Activated CD4-positive, alpha-beta T cell treated with anti-CD3 and anti-CD28 coated beads, Interleukin-2, Interleukin-4, amounts not matched to agents 100 ng/mL and 50 ng/mL, durations not matched to agents 16 hours and 8 hours (primary cell): ENCODE measurements at places on chromosomes 5 and 9.

DNA sequence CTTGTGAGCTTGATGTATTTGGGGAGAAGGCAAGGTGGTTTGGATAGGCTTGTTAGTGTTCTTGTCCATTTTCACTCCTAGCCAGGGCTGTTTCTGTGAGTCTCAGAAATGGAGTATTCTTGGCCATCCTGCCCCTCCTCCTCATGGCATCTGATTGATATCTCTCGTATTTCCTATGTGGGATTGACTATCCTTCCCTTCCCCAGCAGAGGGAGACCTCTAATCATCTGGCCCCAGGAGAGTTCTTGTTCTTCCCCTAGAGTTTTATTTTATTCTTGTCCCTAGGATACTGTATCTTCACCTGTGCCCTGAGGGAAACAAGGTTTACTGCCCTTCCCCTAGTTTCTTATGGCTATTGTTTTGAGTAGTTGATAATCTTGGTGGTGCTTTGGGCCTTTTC lies 114.4 kb downstream of the VPS13A start:
- DNase-seq = no peak

DNA sequence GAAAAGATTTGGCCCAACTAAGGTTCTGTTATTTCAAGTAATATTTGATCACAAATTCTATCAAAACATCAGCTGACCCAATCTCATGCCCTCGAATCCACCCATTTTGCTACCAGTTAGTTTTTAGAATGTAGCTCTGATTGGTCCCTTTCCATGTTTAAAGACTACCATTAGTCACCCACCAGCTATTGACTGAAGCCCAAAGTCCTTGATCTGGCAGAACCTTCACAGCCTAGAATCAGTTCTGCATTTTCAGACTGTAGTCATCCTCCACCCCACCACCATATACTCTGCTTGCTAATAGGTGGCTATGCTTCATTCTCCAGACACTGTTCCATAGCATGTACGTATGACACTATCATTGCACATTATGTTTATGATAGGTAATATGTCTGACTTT lies 182.2 kb upstream of the TARS1 start:
- DNase-seq = no peak

GRCh38 chr5:43298443-43298842 lies 14.8 kb downstream of the HMGCS1 start:
- no peak for DNase-seq

GRCh38 chr5:76542887-76543690 lies 80.1 kb downstream of the F2RL2 start:
- DNase-seq = peak; percentile 77

DNA sequence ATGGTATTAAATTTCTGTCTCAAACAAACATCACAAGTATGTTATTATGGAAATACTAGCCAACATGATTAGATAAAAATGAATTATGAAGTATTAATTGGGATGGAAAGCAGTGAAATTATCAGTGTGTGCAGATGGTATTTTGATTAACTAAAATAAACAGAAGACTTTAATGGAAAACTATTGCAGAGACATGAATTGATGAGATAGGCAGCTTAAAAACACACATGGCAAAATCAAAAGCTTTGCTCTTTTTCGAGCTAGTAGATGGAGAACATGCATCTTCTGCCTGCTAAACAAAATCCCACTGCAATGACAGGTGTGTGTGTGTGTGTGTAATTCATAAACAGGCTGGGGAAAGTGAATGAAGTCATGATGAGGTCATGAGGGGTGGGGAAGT lies 426.2 kb downstream of the MTRR start:
- no peak for DNase-seq

- no peak for DNase-seq
Measured at GRCh38 chr9:107970726-107971125, 481.2 kb upstream of the KLF4 start.

DNA sequence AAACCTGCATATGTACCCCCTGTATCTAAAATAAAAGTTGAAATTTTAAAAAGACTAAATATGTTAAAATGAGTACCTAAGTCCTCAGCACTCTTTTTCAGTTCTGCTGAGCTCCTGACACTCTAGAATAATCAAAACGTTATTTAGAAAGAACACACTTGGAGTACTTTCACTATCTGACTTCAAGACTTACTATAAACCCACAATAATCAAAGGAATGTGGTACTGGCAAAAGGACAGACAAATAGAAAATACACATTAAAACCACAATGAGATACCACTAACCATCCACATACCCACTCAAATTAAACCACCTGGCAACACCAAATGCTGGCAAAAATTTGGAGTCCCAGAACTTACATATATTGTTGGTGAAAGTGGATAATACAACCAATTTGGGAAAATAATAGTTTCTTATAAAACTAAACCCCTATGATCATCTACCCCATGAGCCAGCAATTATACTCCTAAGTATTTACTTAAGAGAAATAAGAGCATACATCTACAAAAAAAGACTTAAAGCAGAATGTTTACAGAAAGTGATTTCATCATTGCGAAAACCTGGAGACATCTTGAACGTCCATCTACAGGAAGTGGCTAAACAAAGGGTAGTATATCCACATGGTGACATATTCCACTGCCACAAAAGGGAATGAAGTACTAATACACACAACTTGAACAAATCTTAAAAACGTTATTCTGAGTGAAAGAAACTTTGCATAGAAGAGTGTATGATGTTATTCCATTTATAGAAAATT lies 12.8 kb upstream of the PRSS3 start:
- DNase-seq = no peak

DNA sequence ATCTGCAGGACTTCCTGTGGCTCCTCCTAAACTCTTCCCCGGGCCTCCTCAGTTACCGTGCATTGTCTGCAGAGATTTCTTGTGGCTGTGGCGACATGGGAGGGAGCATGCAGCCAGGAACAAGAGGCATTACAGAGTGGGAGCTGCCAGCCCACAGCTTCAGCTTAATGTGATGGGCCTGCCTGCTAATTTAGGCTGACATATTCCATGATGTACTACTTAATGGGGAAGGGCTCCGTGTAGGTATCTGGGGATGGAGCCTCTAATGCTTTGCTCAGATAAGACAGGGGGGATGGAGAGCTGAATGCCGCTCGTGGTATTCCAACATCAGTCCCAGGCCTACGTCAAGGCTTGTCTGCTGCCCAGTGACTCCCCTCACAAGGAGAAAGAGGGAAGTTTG lies 137.6 kb upstream of the GPR151 start:
- no peak for DNase-seq

DNA sequence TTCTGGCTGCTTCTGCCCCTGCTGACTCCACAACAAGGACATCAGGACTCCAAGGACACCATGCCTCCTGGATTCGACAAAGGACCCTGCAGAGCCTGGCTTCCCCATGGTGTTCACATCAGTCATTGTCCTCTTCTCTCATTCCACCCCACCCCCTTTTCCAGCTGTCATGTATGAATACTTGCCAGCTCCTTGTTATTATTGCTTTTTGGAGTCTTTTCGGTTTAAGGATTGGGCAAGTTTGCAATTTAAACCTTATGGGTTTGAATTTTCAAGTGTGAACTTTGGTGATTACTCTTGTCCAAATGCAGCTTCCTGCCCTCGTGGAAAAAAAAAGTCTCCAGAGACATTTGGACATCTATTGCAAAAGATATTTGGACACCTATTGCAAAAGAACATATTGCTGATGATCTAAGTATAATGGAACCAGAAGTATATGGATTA lies 14.2 kb upstream of the LVRN start:
- DNase-seq = no peak

DNA sequence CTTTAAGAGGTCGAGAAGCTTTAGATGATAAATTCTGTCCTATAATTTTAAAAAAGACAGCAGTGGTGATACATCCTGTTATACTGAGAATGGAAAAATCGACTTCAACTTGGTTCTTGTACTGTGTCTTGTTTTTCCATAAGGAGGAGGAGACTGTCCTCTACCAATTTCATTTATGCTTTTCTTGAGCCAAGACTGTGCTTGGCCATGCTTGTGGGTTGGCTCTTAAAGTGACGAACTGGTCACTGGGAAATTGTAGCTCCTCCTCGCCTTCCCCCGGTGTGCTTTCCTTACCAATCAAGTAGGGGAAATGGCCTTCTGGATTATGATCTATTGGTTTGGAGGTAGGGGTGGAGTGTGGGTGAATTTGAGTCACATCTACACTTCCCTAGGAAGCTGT lies 67.1 kb upstream of the HSPB3 start:
- no peak for DNase-seq

DNA sequence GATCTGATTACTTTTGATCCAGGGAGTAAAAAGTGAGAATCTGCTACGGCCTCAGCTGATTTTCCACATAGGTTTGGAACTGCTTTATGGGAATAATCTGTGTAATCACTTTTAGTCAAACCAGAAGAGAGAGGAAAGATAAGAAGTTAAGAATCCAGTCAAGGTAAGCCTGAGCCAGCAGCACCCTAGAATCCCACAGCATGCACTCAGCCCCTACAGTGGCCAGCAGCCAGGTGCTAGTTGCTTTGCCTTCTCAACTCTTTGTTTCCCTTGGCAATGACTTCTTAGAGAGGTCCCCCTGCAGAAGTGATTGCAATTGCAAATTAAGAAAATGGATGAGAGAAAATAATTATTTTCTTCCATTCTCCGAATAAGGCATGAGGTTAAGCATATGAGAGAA lies 59.7 kb upstream of the TMED7 start:
- no peak for DNase-seq

- DNase-seq = no peak
Measured at GRCh38 chr9:114478871-114479270, 26.4 kb downstream of the WHRN start.

DNA sequence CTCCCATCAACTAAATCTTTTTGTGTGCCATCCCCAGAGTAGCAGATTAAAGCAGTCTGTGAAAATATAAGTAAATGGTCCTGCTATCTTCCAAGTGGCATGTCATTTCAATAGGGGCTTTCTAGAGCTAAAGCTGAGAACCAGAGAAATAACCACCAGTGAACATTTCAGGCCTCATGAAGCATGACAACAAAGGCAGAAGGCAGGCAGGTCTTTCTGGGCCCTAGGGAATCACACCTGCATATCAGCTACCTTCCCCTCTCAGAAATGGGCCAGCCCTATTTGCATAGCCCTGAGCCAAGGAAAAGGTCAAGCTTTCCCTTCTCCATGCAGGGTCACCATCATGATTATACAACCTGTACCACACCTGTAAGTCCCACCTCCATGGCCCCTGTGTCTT lies 205.3 kb downstream of the DEPDC1B start:
- DNase-seq = no peak

DNA sequence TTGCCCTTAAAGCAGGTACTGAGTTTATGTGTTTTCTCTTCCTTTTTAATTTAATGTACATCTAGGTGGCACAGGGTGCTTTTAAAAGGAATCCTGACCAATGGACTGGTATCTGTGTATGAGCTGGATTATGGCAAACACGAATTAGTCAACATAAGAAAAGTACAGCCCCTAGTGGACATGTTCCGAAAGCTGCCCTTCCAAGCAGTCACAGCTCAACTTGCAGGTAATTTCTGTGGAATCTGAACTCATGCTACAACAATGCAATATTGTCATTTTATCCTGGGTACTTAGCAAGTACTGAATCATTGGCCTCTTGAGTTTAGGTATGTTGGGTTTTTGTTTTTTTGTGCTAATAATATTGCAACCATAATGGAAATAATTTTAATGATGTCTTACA lies 14.4 kb upstream of the TMOD1 start:
- no peak for DNase-seq

GRCh38 chr9:134502266-134502791 lies 139.3 kb upstream of the COL5A1 start:
- no peak for DNase-seq

DNA sequence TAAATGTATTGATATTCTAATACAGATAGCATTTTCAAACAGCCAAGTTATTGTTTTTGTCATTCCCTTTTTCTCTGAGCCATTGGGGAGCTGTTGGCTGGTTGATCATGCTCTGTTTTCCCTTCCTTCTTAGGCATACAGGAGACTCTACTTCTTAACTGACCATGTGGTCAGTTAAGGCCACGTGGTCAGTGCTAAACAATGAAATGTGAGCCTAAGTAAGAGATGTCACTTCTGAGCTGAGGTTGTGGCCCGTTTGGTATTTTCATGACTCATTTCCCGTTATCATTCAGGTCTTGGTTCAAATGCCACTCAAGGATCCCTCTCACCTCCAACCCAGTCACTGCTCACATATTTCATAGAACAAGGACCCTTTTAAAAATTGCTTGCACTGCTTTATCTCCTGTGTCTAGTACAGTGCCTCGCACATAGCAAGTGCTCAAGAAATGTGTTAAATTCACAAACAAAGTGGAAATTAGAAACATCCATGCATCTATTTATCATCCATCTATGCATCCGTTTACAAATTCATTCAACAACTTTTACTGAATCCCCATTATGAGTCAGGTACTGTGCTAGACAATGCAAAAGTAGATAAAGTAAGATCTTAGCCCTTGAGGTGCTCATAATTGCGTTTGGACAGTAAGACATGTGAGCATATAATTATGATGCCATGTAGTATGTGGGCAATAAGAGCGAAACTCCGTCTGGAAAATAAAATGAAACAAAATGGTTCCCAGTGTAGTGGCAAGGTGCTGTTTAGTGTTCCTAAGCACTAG lies 50.7 kb downstream of the ARRDC3 start:
- peak; percentile 73 for DNase-seq

GRCh38 chr5:14125262-14125661 lies 17.9 kb upstream of the TRIO start:
- DNase-seq = no peak

GRCh38 chr5:155046591-155046990 lies 33.0 kb downstream of the KIF4B start:
- no peak for DNase-seq

DNA sequence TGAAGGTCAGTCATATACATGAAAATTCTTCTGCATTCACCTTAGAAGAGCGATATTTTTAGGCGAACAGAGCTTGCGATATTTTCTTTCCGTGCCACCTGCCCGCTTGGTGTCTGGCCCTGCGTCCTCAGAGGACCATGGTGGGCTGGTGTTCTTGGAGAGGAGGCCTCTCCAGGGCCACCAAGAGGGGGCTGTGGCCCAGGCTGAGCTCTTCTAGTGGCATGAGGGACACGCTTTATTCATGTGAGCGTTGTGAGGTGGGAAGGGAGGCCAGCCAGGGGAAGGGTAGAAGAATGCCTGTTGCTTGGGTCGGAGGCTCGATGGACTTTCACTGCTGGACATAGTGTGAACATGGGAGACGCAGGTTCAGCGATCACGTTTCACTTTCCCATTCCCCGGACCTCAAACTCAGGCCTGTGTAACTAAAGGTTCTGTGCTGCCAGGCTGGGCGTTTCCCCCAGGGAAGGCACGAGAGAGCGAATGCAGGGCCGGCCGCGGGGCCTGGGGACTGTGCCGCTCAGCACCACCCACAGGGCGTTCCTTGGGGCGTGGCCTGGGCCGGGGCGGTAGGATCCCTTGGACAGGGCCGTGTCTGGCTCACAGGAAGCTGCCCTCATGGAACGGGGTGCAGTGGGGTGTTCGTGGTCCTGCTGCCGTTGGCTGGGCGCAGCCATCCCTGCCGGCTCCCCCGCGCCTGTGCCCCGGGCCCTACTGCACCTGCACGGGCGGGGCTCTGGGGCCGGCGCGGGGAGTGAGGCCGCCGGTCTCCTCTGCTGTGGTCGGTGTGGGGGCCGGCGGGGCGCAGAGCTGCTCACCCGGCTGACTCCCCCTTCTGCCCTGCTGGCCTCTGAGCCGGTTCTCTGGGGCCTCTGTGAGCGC lies 40.7 kb upstream of the CLPTM1L start:
- peak; percentile 81 for DNase-seq
